Right cardiac atrium (tissue), 5 donors: ENCODE measurements at places on chromosomes 16 and 17. TPM values are rescaled to one million over a fixed set of nuclear protein-coding genes. Genes with fewer than 3 reads are reported as not detected.

RAP1GAP2 gene
- 29.7 TPM for polyA plus RNA-seq

- DNase-seq = no peak
Observed at GRCh38 chr17:66750781-66751543, 84.0 kb upstream of the CACNG5 start.

RCVRN gene
- 0.27 TPM for polyA plus RNA-seq

DNA sequence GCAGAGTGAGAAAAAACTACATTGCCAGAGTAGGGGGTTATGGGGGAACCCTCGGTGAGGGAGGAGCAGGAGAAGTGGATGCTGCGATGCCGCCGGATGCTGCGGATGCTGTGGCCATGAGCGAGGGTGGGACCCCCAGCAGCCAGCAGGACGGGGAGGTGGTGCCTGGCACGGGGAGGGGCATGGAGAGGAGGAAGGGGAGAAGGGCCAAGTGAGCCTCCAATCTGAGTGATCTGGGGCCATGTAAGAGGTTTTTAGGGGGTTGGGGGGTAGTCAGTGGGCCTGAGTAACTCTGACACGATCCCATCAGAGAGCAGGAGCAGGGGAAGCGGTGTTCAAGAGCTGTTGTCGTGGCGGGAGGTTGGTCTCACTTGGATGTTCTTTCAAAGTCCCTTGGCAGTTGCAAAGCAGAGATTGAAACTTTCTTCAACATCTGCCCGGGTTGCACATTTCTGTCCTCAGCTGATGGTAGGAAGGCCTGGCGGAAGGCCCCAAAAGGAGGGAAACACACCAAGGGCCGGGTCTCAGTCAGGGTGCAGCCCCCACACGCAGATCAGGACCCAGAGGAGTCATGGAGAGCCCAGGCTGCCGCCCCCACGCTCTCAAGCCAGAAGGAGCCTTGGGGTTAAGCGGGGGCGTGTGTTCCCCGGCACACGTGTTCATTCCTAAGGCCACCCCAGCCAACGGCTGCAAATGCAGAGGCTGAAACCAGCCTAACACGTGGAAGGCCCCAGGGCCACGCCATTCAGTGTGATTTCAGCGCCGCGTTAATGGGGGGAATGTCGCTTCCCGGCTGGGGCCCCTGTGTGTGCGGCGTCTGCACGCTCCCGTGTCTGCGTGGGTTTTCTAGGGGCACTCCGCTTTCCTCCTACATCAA is 81.7 kb downstream of the ZDHHC7 start:
- DNase-seq = peak; percentile 84

KCNJ18 gene
- polyA plus RNA-seq = not detected

ITGAX gene
- polyA plus RNA-seq = 1.1 TPM

IFI35 gene
- polyA plus RNA-seq = 19.1 TPM

KRTAP1-1 gene
- polyA plus RNA-seq = not detected

- no peak for DNase-seq
Observed at GRCh38 chr16:17272716-17273115, 198.0 kb downstream of the XYLT1 start.

DNA sequence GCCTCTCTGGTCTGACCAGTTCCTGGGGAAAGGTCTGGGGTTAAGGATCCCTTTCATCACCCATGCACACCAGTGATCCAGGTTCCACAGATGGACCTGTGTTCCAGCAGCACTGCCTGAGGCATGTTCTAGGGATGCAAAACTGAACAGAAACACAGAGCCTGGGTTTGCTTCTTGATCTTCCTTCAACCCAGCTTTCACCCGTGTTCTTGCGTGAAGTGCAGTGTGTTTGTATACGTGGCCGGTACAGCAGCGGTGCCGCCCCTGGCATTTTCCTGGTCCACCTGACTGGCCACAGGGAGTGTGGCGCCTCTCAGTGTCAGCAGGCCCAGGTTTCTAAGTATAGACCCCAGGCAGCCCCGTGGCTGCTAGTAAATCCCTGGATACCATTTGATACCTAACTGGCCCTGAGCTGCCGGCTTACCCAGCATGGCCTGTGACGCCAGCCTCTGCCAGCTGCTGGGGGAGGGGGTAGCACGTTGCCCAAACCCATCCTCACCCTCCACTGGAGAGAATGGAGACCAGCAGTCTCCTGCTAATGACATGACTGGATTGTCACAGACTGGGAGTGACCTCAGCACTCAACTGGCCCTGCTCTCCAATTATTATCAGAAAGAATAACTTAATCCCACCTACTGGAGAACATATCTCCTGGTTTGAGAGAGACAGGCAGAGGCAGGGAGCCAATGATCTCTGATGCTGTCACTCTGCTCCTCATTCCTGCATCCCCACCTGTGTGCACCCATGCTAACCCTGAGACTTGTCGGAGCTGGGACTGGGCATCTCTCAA is 59.2 kb upstream of the LGALS9 start:
- no peak for DNase-seq

ALOX12B gene
- polyA plus RNA-seq = not detected

SLC16A6 gene
- polyA plus RNA-seq = 0.23 TPM

- no peak for DNase-seq
Observed at GRCh38 chr16:64416216-64417005, 705.5 kb downstream of the CDH11 start.

- no peak for DNase-seq
Observed at GRCh38 chr17:74808714-74809430, 32.7 kb upstream of the NAT9 start.

GJC1 gene
- polyA plus RNA-seq = 20.8 TPM

RNF43 gene
- 3.7 TPM for polyA plus RNA-seq

GRCh38 chr16:23155445-23156049 is 6.3 kb upstream of the USP31 start:
- DNase-seq = no peak

CD300LB gene
- polyA plus RNA-seq = 0.09 TPM

TBC1D26 gene
- not detected for polyA plus RNA-seq

TEKT5 gene
- polyA plus RNA-seq = 0.07 TPM

KRTAP17-1 gene
- not detected for polyA plus RNA-seq

MEFV gene
- 0.32 TPM for polyA plus RNA-seq

DNA sequence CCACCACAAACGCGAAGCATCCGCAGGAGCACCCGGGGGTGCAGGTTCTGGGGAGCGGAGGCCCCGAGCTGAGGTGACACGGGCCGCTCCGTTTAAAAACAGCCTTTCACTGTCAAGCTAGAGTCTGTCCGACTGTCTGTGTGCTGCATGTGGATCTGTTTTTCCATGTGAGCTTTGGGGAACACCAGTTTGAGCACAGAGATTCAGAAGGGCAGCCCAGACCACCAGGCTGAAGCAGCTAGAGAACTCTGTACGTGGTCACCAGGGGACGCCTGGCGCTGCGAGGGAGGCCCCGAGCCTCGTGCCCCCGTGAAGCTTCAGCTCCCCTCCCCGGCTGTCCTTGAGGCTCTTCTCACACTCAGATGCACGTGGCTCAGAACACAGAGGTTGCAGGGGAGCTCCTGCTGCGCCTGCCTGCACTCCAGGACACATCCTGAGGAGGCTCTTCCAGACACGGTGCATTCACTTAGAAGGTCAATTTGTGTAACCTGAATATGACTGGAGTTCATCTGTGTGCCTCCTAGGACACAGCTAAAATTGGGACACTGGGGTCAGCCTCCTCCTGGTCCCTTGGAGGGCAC is 15.7 kb upstream of the FOXK2 start:
- DNase-seq = no peak

GRCh38 chr16:27052007-27052406 is 14.7 kb upstream of the C16orf82 start:
- no peak for DNase-seq

KRTAP1-5 gene
- not detected for polyA plus RNA-seq

- no peak for DNase-seq
Observed at GRCh38 chr16:27439271-27440018, 37.5 kb downstream of the IL21R start.

DNA sequence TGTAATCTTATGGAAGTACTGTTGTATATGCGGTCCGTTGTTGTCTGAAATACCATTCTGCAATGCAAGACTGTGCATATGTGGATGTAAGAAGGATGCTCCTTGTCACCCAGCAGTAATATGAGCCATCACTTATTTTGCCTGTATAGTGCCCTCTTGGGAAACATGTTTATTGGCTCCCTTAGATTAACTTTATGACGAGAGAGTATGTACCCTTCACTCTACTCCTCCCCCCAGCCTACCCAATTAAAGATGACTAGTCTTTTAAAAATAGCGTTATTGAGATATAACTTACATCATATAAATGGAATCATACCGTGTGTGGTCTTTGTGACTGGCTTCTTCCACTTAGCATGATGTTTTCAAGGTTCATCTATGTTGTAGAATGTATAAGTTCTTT is 33.6 kb downstream of the FTO start:
- DNase-seq = no peak

DNA sequence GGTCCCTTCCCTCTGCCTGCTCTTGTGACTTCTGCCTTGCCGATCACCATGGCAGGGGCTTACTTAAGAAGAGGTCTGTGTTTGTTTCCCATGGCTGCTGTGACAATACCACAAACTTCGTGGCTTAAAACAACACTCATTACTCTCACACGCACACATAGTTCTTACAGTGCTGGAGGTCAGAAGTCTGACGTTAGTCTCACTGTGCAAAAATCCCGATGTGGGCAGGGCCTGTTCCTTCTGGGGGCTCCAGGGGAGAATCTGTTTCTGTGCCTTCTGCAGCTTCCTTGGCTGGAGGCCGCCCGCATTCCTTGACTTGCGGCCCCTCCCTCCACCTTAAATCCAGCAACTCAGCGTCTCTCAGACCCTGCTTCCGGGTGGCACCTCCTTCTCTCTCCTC is 249.2 kb upstream of the GSE1 start:
- no peak for DNase-seq

- DNase-seq = no peak
Observed at GRCh38 chr16:68385371-68385770, 62.9 kb downstream of the SMPD3 start.

DNA sequence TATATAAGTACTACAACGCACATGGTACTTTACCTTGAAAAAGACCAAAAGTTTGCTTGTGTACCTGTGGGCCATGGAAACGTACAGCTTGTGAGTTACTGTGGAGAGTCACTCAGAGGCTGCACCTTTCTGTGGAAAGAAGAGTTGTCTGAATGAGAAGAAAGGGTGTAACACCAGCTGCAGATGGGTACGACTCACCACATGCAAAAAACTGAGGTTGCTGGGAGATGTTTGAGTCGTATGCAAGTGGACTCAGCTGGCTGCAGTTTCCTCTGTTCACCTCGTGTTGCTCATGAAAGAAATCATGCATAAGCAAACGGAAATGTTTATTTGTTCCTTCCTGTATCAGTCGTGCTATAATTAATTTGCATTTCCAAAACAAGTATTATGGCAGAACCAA is 22.4 kb upstream of the DYNLRB2 start:
- DNase-seq = no peak

GRCh38 chr16:86391984-86392383 is 118.3 kb upstream of the FOXF1 start:
- no peak for DNase-seq

DNA sequence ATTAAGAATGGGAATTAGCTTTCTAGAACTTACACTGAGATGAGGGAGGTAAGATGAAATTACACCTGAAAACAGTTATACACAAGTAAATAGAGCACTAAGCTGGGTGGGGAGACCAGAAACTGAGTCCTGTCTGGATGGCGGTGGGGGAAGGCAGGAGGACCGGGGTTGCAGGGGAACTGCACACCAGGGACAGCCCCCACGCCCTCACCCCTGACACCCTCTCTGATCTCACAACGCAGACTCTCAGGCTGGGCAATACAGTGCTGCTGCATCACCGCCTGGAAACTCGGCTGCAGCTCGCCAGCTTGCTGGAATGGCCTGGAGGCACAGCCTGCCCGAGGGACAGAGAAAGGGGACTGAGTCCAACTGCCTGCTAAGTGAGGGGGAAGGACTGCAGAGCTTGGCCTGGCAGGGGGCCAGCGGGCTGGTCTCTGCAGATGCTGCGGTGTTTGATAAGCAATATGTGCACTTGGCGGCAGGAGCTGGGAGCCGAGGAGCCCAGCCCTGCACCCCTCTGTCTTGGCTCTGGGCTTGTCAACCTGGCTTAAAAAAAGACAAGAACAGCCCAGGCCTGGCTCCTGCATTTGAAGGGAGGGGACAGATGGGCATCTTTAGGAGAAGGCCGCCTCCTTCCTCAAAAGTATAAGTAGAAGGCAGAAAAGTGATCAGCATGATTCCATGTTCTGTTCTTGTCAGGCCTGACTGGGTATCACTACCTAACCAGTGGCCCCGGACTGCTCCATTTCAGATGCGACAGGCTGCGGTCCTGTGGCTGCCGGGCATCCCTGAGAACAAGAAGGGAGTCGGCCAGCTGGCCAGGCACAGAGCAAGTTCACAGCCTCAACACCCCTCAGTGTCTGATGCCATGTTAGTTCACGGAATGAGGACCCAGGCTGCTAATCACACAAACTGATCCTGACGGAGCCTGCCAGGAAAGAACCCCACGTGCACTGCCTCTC is 30.2 kb downstream of the SPHK1 start:
- DNase-seq = peak; percentile 85

GRCh38 chr17:9802697-9803096 is 11.3 kb upstream of the DHRS7C start:
- DNase-seq = no peak

- DNase-seq = no peak
Observed at GRCh38 chr16:19354371-19354770, 63.3 kb upstream of the TMC5 start.

LGALS9B gene
- not detected for polyA plus RNA-seq

DNA sequence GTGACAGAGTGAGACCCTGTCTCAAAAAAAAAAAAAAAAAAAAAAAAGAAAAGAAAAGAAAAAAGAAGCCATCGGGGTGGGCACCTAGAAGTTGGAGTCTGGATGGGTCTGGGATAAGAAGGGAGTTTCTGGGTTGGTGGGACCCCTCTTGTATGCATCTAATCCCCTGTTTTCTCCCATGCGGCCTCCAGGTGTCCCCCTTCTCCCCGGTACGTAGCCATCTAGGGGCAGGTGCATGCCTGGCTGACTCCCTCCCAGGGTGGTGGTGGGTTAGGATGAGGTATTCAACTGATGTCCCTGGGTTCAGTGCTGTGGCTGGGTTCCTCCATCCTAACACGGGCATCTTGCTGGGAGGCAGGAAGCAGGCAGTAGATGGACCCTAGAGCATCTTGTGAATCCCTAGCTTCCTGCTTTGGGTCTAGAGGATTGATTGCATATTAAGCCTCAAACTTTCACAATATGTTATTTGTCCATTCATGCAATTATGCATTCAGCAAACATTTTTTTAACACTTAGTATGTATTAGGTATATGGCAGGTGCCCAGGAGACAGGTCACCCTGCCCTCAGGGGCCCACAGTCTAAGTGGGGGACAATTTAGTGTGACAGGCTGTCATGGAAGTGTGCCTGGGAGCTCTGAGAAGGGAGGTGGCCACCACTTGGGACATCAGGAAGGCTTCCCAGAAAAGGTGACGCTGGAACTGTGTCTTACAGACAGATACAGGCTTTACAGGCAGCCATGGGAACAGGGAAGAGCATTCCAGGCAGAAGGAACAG is 13.1 kb downstream of the FMNL1 start:
- DNase-seq = peak; percentile 53

- no peak for DNase-seq
Observed at GRCh38 chr16:11379420-11379819, 34.2 kb downstream of the RMI2 start.

GRCh38 chr16:60755907-60756306 is 1280.3 kb downstream of the CDH8 start:
- DNase-seq = no peak

KRT27 gene
- 0.43 TPM for polyA plus RNA-seq
